Stimulated activated CD4-positive, alpha-beta T cell treated with anti-CD3 and anti-CD28 coated beads, Interleukin-12 subunit alpha, Interleukin-12 subunit beta, amount 100 ng/mL, for 24 hours (primary cell): ENCODE measurements at places on chromosomes 13 and 19.

DNA sequence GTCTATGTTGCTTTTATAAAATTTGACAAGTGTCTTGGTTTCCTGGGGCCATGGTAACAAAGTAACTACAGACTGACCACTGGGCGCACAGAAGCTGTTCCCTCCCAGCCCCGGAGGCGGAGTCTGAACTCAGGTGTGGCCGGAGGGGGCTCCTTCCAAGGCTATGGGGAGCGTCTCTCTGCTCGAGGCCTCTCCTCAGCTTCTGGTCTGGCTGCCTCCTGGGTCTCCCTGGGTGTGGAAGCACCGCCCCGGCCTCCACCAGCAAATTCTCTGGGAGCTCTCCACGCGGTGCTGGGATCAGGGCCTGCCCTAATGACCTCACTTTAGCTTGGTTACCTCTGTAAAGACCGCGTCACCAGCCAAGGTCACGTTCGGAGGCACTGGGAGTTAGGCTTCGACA lies 45.7 kb upstream of the F7 start:
- no peak for DNase-seq

GRCh38 chr13:28493740-28494503 lies 1.0 kb downstream of the FLT1 start:
- no peak for DNase-seq

DNA sequence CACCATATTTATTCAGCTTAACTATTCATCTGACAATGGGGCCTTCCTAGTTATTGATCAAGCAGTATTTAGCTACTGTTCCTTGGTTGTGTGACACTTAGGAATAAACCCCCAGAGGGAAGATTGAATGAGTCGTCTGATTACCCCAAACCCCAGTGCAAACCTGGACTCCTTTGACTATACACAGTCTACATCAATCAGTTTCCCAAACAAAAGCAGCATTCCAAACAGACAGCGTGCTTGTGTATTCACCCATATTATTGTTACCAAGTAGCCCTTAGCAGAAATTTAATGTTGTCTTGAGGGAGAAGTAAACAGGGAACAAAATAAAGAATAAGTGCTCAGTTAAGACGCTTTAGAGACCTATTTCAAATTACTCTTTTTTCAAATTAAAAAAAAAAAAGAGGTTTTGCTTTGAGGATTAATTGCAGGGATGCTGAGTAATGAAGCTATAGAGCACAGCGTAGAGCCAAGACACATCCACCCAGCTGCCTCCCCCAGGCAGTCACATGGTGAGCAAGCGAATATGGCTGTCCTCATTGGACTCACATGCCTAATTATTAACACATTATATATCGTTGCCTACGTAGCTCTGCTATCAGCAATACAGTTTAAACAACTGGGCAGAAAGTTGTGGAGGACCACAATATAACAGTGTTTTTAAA lies 14.7 kb upstream of the B3GLCT start:
- DNase-seq, result no peak

- DNase-seq, result no peak
Observed at GRCh38 chr19:56725829-56726424, 54.4 kb upstream of the ZNF835 start.

GRCh38 chr13:43046259-43046658 lies 22.9 kb downstream of the DNAJC15 start:
- no peak for DNase-seq

DNA sequence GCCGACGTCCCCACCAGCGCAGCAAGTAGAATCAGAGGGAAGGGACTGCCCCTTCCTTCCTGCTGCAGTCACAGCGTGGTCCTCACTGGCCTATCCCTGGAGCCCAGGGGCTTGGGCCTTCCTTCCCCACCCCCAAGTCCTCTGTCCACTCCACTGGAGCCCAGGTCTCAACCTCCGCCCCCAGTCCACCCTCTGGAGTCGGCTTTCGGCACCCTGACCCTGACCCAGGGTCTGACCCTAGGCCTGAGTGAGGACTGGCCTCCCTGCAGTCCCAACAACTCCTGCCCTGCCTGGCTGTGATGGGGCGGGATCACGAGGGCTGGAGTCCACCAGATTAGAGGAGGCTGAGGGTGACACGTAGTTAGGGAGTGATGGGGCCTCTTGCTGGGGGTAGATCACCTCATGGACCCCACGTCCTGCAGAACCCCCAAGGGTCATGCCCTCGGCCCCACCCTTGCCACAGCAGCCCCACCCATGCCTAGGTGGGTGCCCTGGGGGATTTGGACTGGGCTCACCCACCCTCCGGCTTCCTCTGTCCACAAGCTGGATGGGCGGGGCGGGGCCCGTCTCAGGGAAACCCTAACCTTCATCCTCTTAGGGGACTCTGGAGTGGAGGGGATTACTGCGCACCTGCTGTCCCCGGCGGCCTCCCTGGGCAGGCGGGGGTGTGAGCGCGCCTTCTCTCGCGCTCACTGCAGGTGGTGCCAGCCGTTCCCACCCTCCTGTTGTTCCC lies 3.8 kb downstream of the RAX2 start:
- DNase-seq, result no peak

DNA sequence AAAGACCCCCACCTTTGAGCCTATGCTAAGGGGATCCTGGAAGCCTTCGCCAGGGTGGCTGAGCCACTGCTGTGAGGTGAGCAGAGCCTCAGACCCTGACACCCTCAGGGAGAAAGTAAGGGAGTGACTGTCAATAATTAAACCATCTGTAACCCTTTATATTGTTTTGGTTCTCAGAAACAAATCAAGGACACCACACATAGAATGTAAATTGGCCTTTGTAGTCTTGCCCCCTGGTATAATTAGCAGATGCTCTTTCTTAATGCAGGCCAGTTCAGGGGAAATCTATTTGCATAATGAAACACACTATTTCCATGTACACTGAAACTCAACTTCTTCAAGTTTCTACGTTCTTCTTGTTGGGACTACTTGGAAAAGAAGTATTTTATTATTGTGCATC lies 127.7 kb upstream of the EDNRB start:
- DNase-seq, result no peak

GRCh38 chr13:72473321-72473720 lies 254.1 kb downstream of the MZT1 start:
- no peak for DNase-seq
